ENCODE measurements at places on chromosomes 7 and 10.

GRCh38 chr10:66564287-66564686, 361.5 kb upstream of the LRRTM3 start:
- no peaks in the 10 kb centered on the region for H3K36me3 ChIP-seq
- DNase-seq = no peak
- H3K4me1 ChIP-seq = no peaks in the 10 kb centered on the region

- peaks cover 6% of the 10 kb centered on the region for H3K36me3 ChIP-seq
- no peak overlapping the region for H3K27ac ChIP-seq
- H3K4me1 ChIP-seq = peaks cover 35% of the 10 kb centered on the region
- peak overlapping the region; percentile 35 for H3K4me3 ChIP-seq
- peak; percentile 33 for DNase-seq
Measured at GRCh38 chr10:22334414-22335172, 10.7 kb upstream of the SPAG6 start.

GRCh38 chr7:39921506-39922175, 28.4 kb upstream of the CDK13 start:
- DNase-seq = no peak
- H3K27me3 ChIP-seq = no peaks in the 10 kb centered on the region

GRCh38 chr7:134153493-134154136, 26.5 kb downstream of the LRGUK start:
- DNase-seq = no peak
- H3K4me1 ChIP-seq = no peaks in the 10 kb centered on the region
- H3K27me3 ChIP-seq = no peaks in the 10 kb centered on the region
- H3K27ac ChIP-seq = no peak overlapping the region
- no peak overlapping the region for H3K4me3 ChIP-seq

DNA sequence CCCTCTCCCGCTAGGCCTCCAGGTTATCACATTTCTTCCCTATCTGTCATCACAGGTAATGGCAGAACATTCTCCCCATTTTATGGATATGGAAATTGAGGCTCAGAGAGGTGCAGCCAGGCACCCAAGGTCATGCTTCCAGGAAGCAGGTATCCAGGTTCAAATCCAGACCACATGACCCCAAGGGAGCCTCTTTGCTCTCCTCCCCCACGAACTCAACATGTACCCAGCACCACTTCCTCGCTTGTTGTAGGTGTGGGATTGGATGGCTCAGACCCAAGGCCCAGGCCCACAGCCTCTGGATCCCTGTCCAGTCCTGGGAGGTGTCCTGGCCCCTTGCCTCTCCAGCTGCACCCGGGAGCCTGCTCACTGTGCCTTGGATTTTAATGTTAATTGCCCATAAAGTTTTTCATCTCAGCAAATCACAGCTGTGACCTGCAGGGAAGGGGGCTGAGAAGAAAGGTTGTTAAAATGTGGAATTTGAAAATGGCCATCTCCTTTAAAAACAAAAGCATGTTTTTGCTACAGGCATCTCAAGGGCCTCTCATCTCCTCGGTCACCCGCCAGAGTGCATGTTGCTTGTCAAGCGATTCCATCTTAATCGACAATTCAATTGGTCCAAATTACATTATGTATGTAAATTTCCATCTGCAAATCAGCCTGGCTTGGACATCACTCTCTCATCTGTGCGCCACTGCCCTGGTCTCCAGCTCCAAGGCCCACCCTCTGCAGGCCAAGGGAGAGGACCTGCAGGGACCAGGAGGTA, 205.4 kb upstream of the ZMIZ1 start:
- no peak overlapping the region for H3K27ac ChIP-seq
- H3K4me3 ChIP-seq = no peak overlapping the region
- H3K36me3 ChIP-seq = no peaks in the 10 kb centered on the region
- no peaks in the 10 kb centered on the region for H3K4me1 ChIP-seq
- no peaks in the 10 kb centered on the region for H3K27me3 ChIP-seq

DNA sequence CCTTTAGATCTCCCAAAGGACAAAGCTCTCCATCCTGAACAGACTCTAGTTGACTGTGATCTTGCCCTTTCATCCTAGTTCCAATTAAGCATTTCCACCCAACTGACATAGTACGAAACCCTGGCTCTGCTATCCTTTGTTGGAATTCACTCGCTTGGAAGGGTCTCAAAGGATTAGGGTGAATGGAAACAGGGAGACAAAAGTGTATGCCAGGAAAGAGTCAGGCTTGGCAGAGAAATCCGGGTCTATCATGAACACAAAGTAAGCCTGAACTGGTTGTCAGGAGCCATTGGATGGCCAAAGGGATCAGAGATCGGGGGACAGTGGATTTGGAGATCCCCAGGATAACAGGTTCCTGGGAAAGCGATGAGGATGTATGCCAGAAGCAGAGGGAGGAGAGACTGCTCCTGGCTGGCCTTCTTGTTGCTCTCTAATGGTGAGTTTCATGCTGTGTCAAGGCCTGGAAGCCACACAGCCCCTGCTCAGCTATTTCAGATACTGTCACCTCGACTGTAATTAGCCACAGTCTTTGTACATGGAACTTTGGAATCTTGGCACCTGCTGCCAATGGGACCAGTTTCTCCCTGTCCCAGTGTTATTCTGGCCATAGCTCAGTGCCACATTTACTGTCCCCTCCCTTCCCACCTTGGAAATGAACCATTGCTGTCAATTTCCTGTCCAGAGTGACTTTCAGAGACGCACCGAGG, 1168.7 kb upstream of the AUTS2 start:
- H3K27me3 ChIP-seq = no peaks in the 10 kb centered on the region
- H3K4me1 ChIP-seq = no peaks in the 10 kb centered on the region
- H3K27ac ChIP-seq = no peak overlapping the region
- H3K36me3 ChIP-seq = no peaks in the 10 kb centered on the region

DNA sequence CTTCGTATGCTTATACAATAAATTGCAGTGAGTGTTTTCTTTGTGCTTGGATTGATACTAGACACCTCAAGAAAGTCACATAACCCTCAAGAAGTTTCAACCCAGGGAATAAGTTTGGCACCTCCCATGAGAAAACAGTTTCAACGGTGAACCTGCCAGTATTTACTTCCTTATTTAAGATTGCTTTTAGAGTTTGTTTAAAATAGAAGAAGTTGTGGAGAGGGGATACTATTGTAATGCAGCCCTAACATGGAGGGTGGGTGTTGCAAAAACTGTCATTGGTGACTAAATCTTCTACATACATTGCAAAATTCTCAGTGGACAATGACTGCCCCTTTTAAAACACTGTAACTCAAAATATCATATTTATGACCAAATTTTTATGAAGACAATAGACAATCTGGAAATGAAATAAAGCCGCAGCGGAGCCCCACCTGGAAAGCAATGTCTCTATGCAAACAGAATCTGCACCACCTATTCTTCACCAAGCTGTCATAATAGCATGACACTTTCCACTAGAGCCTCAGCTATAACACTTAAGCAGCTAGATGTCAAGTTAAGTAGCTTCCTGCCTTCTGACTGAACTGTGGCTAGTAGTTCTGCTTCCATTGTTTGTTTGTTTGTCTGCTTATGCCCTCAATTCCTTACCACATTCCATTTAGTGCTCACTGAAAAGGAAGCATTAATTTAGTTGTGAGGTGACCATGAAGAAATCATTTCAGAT, 98.2 kb downstream of the MDFIC start:
- H3K27me3 ChIP-seq = no peaks in the 10 kb centered on the region
- no peak for DNase-seq
- H3K36me3 ChIP-seq = peaks cover 33% of the 10 kb centered on the region
- H3K4me3 ChIP-seq = no peak overlapping the region

DNA sequence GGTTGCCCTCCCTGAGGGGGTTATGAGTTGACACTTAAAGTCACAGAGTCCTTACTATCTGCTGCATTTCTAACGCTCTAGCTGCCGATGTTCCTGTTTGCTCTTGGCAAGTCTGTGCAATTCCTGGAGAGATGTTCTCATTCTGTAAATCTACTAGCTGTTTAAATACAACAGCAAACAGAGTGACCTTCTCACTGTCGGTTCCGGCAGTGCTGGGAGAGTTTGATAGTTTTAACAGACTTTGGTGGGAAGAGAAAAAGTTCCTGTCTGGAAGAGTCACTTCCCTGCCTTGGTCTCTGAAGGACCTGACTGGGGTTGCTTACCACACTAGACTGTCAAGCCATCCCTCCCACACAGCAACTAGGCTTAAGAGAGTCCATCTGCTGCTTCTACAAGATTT, 63.3 kb upstream of the ELMO1 start:
- no peak overlapping the region for H3K4me3 ChIP-seq
- no peak overlapping the region for H3K27ac ChIP-seq
- H3K4me1 ChIP-seq = no peaks in the 10 kb centered on the region
- no peaks in the 10 kb centered on the region for H3K27me3 ChIP-seq

GRCh38 chr10:77865580-77866324, 60.8 kb downstream of the DLG5 start:
- peaks cover 26% of the 10 kb centered on the region for H3K36me3 ChIP-seq
- no peak overlapping the region for H3K4me3 ChIP-seq
- no peaks in the 10 kb centered on the region for H3K4me1 ChIP-seq
- H3K27me3 ChIP-seq = no peaks in the 10 kb centered on the region

DNA sequence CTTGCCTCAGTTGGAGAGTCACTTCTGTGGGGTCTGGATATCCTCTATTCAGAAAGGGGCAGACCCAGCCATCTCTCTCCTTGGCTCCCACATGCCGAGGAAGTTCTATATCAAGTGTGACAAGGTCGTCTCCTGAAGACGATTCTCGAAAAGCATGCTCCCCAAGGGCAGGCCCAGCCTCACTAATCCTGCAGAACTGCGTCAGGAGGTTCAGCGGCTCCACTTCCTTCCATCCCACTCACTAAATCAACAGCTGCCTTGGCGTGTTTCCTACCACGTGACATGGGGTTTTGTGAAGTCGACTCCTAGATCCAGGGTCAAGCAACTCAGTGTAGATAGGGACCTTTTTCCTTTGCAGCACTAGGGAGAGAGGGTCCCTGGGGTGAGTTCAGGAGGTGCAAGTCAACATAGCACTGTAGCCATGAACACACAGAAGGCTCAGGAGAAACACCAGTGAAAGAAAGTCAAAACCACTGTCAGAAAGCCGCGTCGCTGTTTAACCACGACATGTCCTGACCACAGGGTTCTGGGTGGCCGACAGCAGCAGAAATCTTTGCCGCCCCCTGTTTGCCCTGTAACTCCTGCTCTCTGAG, 156.4 kb downstream of the PRPF18 start:
- DNase-seq = no peak
- H3K4me3 ChIP-seq = no peak overlapping the region
- H3K4me1 ChIP-seq = peaks cover 12% of the 10 kb centered on the region
- peaks cover 18% of the 10 kb centered on the region for H3K36me3 ChIP-seq
- H3K27me3 ChIP-seq = no peaks in the 10 kb centered on the region
- H3K27ac ChIP-seq = no peak overlapping the region

DNA sequence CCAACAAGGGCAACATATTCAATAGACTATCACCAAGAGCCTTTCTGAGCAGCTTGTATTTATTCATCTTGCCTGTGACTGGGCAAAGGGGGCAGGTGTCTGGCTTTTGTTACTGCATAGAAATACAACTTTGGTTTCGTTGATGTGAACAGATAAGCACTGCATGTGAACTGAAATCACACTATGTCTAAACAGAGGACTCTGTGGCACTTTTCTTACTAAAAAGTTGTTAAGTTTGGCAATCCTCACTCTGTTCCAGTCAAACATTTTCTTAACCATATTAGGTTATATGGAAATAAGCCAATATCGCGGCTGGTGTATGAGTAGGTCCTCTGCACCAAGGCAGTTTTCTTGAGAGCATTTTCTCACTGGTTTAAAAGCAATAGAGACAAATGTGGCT, 48.5 kb downstream of the CALD1 start:
- peak overlapping the region; percentile 65 for H3K27ac ChIP-seq
- DNase-seq = no peak
- no peaks in the 10 kb centered on the region for H3K27me3 ChIP-seq

DNA sequence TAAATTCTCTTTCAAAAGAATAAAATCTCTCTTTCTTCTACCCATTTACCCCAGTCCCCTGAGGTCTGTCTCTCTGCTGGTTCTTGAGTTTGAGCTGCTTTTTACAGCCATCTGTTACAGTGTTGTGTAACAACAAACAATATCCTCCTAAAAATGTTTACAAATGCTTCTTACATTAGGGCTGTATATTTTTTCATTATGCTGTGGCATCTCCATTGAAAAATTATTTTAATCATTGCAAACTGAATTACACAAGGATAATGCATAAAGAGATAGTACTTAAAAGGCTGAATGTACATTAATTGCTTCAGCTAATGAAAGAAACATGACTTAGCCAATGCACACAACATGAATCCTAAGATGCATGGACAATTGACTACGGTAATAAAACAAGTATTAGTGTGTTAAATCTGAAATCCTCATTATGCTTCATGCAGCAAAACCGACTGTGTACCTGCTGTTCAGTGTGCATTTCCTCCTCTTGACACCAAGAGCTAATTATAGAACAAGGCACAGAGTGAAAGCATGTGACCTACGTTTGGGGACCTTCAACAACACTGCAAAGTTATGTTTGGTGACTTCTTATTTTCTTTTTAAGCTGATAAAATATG, 181.7 kb upstream of the RHOBTB1 start:
- H3K4me3 ChIP-seq = no peak overlapping the region
- H3K4me1 ChIP-seq = no peaks in the 10 kb centered on the region
- no peaks in the 10 kb centered on the region for H3K27me3 ChIP-seq
- H3K36me3 ChIP-seq = no peaks in the 10 kb centered on the region
- DNase-seq = no peak
- no peak overlapping the region for H3K27ac ChIP-seq

DNA sequence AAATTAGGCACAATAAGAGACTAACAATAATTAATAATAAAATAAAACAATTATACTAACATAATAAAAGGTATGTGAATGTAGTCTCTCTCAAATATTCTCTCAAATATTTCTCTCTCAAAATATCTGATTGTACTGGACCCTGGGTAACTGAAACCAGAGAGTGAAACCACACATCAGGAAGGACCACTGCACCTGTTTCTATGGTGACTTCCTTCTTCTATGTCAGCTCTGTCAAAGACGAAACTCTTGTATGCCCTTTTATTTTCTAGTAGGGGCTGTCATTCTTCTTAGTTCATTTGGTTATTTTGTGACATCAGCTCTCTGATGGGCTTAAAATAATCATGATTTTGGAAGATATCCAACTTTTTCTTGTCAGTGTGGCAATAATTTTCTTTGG, 428.0 kb upstream of the TPK1 start:
- H3K27me3 ChIP-seq = no peaks in the 10 kb centered on the region
- no peak for DNase-seq
- H3K4me1 ChIP-seq = no peaks in the 10 kb centered on the region
- no peak overlapping the region for H3K4me3 ChIP-seq
- no peak overlapping the region for H3K27ac ChIP-seq
- H3K36me3 ChIP-seq = no peaks in the 10 kb centered on the region

GRCh38 chr7:64581926-64582894, 19.3 kb upstream of the ZNF680 start:
- no peak overlapping the region for H3K4me3 ChIP-seq
- no peaks in the 10 kb centered on the region for H3K27me3 ChIP-seq
- H3K4me1 ChIP-seq = no peaks in the 10 kb centered on the region
- H3K36me3 ChIP-seq = no peaks in the 10 kb centered on the region
- no peak for DNase-seq

- DNase-seq = peak; percentile 83
- H3K4me1 ChIP-seq = peaks cover 13% of the 10 kb centered on the region
Measured at GRCh38 chr10:79374312-79375191, 27.3 kb downstream of the PPIF start.

- no peaks in the 10 kb centered on the region for H3K36me3 ChIP-seq
- H3K4me3 ChIP-seq = no peak overlapping the region
- peaks cover 13% of the 10 kb centered on the region for H3K4me1 ChIP-seq
- H3K27me3 ChIP-seq = peaks cover 48% of the 10 kb centered on the region
- no peak overlapping the region for H3K27ac ChIP-seq
- no peak for DNase-seq
Measured at GRCh38 chr10:132890301-132890700, 52.1 kb downstream of the CFAP46 start.

All from heart left ventricle (tissue), 16 donors.